Activated CD4-positive, alpha-beta memory T cell treated with anti-CD3 and anti-CD28 coated beads for 36 hours (primary cell): ENCODE measurements at places on chromosomes 5 and 9. TPM values are rescaled to one million over a fixed set of nuclear protein-coding genes. Genes with fewer than 3 reads are reported as not detected.
A peak's percentile ranks its signal among the peaks of the same experiment; 100 is the strongest.

C5orf58 gene
- not detected for total RNA-seq

RMI1 gene
- 20.3 TPM for total RNA-seq

ARID3C gene
- 0.17 TPM for total RNA-seq

- H3K27ac ChIP-seq = no peak overlapping the region
- H3K36me3 ChIP-seq = no peaks in the 10 kb centered on the region
- H3K4me1 ChIP-seq = no peaks in the 10 kb centered on the region
- no peak for DNase-seq
These were observed 170.5 kb downstream of the EPB41L4A start for GRCh38 chr5:112248623-112249022.

- peaks cover 34% of the 10 kb centered on the region for H3K36me3 ChIP-seq
- no peak for DNase-seq
- H3K4me3 ChIP-seq = no peak overlapping the region
- no peaks in the 10 kb centered on the region for H3K27me3 ChIP-seq
These were observed 379.8 kb downstream of the KDM4C start for GRCh38 chr9:7137571-7137970.

- H3K36me3 ChIP-seq = peaks cover 3% of the 10 kb centered on the region
- no peak for DNase-seq
- peak overlapping the region; percentile 98 for H3K4me3 ChIP-seq
These were observed 1.3 kb downstream of the MIGA2 start for GRCh38 chr9:129037767-129038098.

DNA sequence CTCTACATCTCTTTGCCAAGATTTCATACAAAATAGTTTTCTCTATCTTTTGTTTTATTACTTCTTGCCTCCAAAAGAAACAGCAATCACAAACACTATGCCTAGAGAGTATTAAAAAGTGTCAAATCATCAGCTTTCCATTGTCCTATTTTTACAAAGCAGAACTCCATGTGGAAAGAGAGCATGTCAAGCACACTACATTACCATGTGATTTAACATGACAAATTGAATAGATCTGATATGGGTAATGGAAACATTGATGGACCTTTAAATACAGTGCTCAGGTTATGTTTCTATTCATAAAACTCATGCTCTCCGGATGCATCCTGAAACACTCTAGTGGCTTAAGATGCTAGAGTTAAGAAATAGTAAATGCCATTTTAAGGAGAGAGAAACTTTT lies 791.4 kb upstream of the CTNND2 start:
- DNase-seq = no peak
- no peak overlapping the region for H3K4me3 ChIP-seq
- no peaks in the 10 kb centered on the region for H3K4me1 ChIP-seq
- H3K36me3 ChIP-seq = no peaks in the 10 kb centered on the region
- H3K27ac ChIP-seq = no peak overlapping the region
- H3K27me3 ChIP-seq = no peaks in the 10 kb centered on the region

DNA sequence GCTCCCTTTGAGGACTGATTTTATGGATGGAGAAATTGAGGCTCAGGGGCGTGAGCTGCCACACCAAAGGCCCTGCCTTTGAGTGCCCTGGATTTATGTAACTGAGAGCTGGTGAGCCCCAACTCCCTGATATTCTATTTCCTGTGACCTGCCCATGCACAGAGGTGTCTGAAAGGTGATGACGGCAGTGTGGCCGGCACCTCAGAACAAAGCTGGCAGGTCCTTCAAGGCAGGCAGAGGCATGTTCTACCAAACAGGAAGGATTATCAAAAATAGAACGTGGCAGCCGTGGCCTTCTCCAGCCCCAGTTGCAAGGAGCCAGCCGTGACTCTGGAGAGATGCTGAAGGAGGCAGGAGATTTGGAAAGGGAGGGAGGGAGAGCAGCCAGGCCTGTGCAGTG lies 36.2 kb downstream of the INSYN2B start:
- no peaks in the 10 kb centered on the region for H3K27me3 ChIP-seq
- DNase-seq = no peak
- H3K4me1 ChIP-seq = no peaks in the 10 kb centered on the region
- peaks cover 6% of the 10 kb centered on the region for H3K36me3 ChIP-seq
- H3K4me3 ChIP-seq = no peak overlapping the region

GRCh38 chr5:10333154-10334006 lies 20.1 kb upstream of the MARCHF6 start:
- no peaks in the 10 kb centered on the region for H3K36me3 ChIP-seq
- peaks cover 4% of the 10 kb centered on the region for H3K4me1 ChIP-seq
- H3K27ac ChIP-seq = no peak overlapping the region
- no peak for DNase-seq
- peaks cover 31% of the 10 kb centered on the region for H3K27me3 ChIP-seq
- peak overlapping the region; percentile 69 for H3K4me3 ChIP-seq

- H3K4me1 ChIP-seq = peaks cover 21% of the 10 kb centered on the region
- no peak overlapping the region for H3K27ac ChIP-seq
- H3K4me3 ChIP-seq = no peak overlapping the region
- DNase-seq = no peak
- peaks cover 3% of the 10 kb centered on the region for H3K27me3 ChIP-seq
These were observed 133.5 kb upstream of the IL12B start for GRCh38 chr5:159463590-159464321.

- H3K27ac ChIP-seq = no peak overlapping the region
- no peaks in the 10 kb centered on the region for H3K36me3 ChIP-seq
- peaks cover 2% of the 10 kb centered on the region for H3K27me3 ChIP-seq
- H3K4me3 ChIP-seq = no peak overlapping the region
- H3K4me1 ChIP-seq = no peaks in the 10 kb centered on the region
These were observed 5.9 kb downstream of the TNFSF15 start for GRCh38 chr9:114799925-114800324.

DNA sequence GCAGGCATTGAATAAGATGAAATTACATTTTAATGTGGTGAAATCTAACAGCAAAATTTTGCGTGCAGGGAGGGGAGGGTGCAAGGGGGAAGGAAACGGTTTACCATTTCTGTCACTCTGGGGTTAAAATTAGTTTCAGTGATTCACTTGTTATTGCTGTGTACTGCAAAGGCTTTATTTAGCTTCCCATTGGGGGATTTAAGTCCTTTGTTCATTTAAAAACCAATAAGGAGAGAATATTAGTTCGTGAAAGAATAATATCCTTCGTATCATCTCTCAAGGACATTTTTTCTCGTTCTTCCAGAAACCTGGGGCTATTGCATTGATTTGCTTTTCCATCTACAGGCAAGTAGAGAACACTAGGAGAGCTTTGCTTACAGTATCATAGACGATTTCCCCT lies 667.8 kb upstream of the RGMB start:
- DNase-seq = no peak
- no peak overlapping the region for H3K27ac ChIP-seq
- no peak overlapping the region for H3K4me3 ChIP-seq
- no peaks in the 10 kb centered on the region for H3K4me1 ChIP-seq
- no peaks in the 10 kb centered on the region for H3K36me3 ChIP-seq

GRCh38 chr9:17135295-17136160 lies 688 bp downstream of the CNTLN start:
- peaks cover 2% of the 10 kb centered on the region for H3K36me3 ChIP-seq
- peaks cover 8% of the 10 kb centered on the region for H3K4me1 ChIP-seq
